ENCODE measurements at places on chromosomes 12 and 14.

- no peak for DNase-seq
Measured at GRCh38 chr12:125228519-125229260, 163.5 kb downstream of the AACS start.

DNA sequence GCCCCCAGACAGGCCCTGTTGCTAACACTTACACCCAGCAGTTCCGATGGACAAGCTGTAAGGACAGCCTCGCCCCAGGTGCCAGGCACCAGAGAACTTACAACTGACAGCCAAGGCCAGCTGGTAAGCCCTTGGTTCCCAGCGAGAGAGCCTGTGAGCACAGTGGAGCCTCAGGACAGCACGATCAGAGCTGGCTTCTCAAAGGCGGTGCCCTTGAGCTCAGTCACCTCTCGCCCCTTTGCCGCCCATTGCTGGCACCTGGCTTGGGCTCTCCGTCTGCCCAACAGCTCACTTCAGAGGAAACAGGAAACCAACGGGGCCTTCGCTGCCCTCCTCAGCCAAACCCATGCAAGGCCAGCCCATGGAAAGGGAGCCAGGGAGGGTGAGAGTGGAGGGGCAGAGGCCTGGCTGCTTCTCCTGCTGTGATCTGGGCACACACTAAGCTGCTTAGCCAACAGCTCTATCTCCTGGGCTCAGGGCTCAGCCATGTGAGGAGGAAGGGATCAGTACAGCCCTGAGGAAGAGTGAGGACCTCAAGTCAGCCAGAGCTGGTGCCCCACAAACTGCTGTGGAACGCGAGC lies 98.5 kb downstream of the SINHCAF start:
- DNase-seq: no peak

- DNase-seq: no peak
Measured at GRCh38 chr12:77766224-77766623, 64.5 kb upstream of the NAV3 start.

GRCh38 chr14:97866664-97867063 lies 1069.5 kb downstream of the VRK1 start:
- no peak for DNase-seq

DNA sequence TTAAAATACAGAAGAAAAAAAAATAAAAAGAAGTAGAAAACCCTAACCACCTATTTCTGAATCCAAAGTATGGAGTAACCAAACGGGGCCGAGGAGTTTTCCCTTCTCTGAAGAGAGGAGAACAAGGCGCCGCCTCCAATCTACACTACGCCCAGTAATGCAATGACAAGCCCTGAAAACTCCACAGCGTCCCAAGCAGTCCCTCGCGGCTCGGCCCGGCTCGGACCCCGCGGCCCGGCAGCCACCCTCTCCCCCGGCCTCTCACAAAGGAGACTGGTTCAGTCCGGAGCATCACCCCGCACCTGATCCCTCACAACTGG lies 371 bp downstream of the CHD8 start:
- DNase-seq: no peak

DNA sequence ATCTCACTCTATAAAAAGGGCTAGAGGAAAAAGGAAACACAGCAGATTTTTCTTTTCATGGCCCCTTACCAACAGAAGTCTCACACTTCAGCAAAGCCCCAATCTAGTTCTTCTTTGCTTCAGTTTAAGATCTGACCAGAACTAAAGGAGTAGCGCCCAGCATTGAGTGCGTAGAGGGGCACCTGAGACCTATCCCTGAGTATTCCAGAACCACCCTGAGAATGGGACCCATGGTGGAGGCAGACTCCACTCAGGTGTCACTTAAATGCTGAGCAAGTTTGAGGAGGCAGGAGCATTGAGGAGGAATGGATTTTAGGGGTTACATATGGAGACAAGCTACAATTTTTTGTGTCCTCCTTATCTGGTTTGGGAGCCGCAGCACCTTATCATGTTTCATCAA lies 1.8 kb upstream of the HOXC11 start:
- DNase-seq: no peak

- DNase-seq: no peak
Measured at GRCh38 chr12:32726286-32726685, 29.4 kb downstream of the YARS2 start.

- no peak for DNase-seq
Measured at GRCh38 chr12:55060470-55060869, 40.7 kb downstream of the NEUROD4 start.

- no peak for DNase-seq
Measured at GRCh38 chr14:100274250-100274649, 32.0 kb downstream of the SLC25A29 start.

DNA sequence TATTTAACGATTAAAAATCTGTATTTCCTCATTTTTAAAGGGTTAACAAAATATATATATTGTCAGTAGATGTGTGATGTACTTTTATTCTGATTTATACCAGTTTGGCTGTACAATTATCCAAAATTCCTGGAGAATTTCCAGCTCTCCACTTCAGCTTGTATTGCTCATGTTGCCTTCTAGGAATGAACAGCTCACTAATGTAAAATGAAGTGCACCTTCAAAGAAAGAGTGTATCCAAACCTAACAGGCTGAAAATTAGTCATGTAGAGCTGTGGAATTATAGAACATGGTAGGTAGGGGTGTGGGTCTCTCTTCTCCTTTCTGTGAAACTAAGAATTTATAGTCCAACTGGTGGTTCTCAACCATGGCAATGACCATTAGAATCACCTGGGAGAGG lies 362.0 kb downstream of the ETNK1 start:
- DNase-seq: no peak

DNA sequence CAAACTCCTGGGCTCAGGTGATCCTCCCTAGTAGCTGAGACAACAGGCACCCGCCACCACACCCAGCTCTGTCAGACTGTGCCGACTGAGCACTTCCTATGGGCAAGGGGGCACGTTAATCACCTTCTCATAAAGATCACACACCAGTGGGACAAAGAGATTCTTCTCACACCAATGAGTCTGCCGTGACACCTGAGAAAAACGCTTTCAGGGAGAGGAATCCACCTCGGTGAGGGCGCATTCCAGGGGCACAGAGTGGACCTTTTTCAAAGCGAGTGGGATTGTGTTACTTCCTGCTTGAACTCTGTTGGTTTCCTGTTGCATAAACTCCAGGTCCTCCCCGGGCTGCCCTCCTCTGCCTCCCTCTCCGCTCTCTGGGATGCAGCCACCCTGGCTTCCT lies 17.5 kb upstream of the SCARB1 start:
- DNase-seq: peak; percentile 9

- no peak for DNase-seq
Measured at GRCh38 chr12:122250536-122250935, 15.8 kb downstream of the VPS33A start.

DNA sequence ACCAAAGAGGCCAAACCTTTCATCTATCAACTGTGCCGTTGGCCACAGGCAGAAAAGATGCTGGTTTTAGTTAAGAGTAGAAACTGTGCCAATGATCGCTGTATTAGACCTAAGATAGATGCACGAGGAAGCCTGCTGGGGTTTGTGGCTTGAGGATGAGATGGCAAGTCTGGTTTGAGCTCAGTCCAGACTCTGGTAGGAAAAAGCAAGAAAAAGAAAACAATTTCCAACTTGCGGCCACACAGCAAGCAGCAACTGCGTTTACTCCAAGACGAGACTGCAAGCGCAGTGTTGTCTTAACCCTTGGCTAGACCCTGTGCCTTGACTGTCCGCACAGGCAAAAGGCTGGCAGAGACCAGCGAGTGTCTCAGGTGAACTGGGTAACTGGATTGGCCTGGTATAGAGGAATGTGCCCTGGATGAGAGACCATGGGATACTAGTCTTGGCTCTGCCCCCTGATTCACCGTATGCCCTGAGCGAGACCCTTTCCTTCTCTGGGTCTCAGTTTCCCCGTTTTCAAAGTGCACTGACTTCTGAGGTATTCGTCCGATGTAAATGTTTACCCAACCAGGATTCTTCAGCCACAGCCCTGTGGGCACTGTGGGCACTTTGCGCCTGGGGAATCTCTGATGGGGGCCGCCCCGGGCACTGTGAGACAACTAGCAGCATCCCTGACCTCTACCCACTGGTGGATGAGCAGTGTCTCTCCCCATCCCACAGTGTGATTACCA lies 113.4 kb downstream of the DICER1 start:
- no peak for DNase-seq

DNA sequence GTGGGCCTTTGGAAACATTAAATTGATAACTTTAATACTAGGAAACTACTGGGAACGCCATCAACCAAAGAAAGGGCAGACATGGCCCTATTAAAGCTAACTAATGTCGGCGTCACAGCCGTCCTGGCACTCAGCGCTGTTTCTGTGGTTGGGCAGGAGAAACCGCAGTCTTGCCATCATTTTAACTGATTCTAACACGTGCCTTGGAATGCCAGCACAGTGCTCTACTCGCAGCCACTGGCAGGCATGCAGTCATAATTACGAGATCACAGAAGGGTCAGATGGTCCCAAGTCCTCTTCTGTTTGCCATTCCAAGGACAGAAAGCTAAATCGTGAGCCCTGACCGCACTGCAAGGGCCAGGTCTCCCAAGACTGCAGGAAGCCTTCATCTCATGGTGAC lies 75.2 kb downstream of the RIMBP2 start:
- no peak for DNase-seq

GRCh38 chr12:108060903-108061302 lies 68.2 kb upstream of the WSCD2 start:
- no peak for DNase-seq

DNA sequence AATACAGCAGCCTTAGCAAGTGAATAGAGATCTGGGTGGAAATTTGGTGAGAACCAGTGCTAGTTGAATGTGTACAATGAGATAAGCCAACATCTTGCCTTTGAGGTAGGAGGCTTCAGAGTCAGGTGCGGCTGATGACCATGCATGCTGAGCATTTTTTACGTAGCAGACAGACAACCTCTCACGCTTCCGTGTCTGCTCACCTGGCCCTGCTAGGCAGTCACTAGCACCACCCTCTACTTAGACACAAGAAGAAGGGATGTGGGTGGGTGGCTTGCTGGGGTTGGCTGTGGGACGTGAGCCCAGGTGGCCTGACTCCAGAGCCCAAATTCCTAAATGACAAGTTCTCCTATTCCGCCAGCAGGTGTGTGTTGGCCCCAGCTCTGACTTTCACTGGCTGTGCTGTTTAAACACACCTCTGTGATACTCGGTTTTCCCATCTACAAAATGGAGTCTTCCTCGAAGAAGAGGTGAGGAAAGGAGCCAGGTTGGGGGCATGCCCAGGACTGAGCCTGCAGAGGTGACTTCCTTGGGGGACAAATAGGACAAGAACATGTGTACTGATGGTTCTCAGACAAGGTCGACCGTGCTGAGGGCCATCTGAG lies 57.8 kb upstream of the BCL11B start:
- DNase-seq: no peak

DNA sequence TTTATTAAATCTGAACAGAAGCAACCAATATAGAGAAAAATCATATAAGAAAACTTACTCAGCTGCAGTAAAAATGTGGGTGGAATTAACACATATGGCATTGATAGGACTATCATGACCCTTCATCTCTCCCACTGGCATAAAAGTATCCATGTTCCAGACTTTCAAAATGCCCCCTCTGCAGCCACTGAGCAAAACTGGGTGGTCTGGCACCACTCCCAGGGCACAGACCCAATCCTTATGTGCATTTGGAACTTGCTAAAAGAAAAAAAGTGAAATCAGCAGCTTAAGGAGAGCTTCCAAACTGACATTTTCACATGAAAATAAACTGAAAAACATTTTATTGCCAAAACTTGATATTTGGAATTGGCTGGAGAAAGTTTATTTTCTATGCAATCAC lies 141.5 kb downstream of the KIF21A start:
- no peak for DNase-seq

DNA sequence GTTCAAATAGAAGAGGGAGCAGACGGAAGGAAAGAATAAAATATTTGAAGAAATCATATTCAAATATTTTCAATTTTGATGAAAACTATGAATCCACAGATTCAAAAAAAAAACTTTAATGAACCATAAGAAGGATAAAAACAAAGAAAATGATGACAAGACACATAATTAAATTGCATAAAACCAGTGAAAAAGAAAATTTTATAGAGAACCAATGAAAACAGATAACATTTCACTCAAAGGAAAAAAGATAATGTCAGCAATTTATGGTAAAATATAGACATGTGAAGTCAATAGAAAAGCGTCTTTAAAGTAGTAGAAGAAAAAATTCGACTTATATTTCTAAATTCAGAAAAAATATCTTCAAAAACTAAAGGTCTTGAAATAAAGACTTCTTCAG lies 546.5 kb upstream of the ATXN7L3B start:
- no peak for DNase-seq

DNA sequence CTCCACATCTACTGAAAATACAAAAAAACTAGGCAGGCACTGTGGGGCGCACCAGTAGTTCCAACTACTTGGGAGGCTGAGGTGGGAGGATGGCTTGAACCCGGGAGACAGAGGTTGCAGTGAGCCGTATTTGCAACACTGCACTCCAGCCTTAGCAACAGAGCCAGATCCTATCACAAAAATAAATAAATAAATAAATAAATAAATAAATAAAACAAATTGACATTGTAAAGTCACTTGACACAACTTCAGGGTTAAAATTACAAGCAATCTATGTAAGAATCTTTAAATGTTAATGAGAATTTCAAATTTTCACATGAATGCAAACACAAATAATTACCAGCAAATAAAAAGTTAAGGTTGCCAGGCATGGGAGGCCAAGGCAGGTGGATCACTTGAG lies 11.1 kb downstream of the ATXN2 start:
- DNase-seq: no peak

- DNase-seq: no peak
Measured at GRCh38 chr14:88952901-88953300, 128.4 kb downstream of the TTC8 start.

GRCh38 chr12:50314636-50315312 lies 31.5 kb upstream of the LIMA1 start:
- DNase-seq: peak; percentile 18

GRCh38 chr14:50025776-50026175 lies 90.6 kb downstream of the VCPKMT start:
- DNase-seq: no peak

- DNase-seq: peak; percentile 44
Measured at GRCh38 chr12:57476993-57477709, 2.5 kb downstream of the ARHGAP9 start.

DNA sequence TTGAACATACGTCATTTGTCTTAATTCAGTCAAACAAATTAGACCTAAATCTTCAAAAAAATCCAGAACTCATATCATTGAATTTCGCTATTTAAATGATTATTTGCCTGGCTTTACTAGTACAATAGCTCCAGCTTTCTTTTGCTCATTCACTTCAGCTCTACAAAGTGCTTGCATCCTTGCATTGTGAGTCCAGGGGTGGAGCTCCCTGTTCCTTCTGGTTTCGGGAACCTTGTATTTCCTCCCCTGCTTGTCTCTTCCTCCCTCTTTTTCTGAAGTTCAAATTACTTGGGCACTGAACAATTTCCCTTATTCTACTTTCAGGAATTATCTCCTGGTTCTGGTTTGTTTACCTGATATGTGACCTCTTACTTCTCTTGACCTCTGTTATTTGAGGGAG lies 58.1 kb upstream of the KITLG start:
- no peak for DNase-seq

All from B cell (primary cell).